ENCODE measurements at places on chromosomes 2 and 18. TPM values are rescaled to one million over a fixed set of nuclear protein-coding genes. Genes with fewer than 3 reads are reported as not detected.

The AQP12A gene
- total RNA-seq = not detected

- DNase-seq = no peak
Measured at GRCh38 chr2:156396126-156396525, 40.1 kb upstream of the GPD2 start.

DNA sequence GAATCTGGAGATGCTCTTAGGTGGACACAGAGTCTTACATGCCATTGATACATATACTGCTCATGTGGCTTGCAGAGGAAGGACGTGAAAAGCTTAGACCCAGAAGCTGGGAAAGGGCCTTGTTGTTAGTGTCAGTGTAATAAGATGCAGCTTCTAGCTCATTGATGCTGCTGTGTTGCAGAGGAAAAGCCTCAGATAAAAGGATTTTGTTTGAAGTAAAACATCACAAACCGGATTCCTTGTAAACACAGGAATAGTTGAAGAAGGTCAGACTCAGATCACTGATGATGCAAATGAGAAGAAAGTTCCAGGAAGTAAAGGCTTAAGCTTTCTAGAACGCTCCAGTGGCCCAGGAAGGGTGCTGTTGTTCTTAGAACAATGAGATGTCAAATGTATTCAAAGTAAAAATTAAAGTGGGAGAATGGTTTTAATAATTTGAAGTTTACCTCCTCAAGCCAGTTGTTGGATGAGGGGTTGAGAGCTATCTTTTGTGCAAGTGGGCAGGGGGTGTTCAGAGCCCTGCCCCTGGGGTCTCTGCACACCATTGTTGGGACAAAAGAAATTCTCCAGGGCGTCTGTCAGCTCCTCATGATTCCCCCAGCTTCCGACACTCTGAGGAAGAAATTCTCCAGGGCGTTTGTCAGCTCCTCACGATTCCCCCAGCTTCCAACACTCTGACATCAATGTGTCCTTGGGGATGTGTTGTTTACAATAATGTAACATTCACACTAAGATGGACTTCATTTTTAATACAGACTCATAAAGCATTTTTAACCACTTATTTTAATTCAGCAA is 61.3 kb upstream of the CHMP1B start:
- no peak for DNase-seq

DNA sequence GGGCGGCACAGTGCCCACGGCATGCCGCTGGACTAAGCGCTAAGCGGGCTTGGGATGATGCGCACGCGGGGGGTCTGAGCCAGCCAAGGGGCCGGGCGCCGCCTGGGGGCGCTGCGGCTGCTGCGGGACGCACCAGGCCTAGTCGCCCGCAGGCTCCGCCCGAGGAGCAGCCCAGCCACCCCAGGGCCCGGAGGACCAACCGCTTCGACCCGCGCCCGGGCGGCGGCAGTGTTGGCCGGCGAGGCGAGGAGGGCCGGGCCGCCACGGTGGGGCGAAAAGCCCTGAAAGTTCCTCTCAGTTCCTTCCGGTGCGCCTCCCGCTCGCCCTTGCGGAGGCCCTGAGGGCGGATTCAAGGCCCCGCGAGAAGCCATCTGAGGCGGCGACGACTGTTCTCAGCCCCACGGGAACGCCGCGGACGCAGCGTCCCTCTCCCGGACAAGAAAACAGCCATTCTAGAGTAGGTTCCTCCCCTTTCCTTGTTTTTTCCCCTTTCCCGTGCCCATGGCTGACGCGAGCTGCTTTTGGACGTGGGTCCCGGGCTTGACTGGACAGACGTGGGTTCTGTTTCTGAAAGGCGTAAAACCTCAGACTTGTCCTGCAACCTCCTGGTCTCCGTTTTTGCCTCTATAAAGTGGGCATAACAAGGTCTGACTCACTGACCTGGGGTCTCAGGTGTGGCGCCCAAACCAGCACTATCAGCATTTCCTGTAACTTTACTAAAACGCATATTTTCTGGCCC is at the start of gene ANKAR:
Gene ANKAR, plus strand, starts transcription at position 297 of the 739 bp plus-strand sequence. CDS start 1,821 bp downstream, outside the sequence.
- DNase-seq = peak; percentile 87

The CYS1 gene
- 0.11 TPM for total RNA-seq

GRCh38 chr2:48414980-48415835 is 114.7 kb upstream of the STON1 start:
- peak; percentile 34 for DNase-seq

The TSHZ1 gene
- total RNA-seq = 25.2 TPM

DNA sequence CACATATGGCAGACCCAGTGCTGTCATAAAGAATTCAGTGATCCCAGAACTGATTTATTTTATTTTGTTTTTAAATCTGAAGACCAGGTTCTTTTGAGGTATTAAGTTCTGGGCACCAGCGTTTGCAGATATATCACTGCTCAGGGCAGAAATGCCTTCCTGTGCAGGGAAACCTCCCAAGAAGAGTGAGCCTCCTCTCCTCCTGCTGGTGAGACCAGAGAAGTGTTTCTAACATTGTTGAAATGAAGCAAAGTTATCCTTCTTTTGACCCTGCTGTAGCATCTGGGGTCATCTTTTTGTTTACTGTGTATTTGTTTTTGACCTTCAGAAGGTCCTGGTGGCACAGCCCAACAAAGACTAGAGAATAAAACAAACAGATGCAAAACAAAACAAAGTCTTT is 94.0 kb downstream of the AQP4 start:
- no peak for DNase-seq

The RTP5 gene
- total RNA-seq = 0.53 TPM

DNA sequence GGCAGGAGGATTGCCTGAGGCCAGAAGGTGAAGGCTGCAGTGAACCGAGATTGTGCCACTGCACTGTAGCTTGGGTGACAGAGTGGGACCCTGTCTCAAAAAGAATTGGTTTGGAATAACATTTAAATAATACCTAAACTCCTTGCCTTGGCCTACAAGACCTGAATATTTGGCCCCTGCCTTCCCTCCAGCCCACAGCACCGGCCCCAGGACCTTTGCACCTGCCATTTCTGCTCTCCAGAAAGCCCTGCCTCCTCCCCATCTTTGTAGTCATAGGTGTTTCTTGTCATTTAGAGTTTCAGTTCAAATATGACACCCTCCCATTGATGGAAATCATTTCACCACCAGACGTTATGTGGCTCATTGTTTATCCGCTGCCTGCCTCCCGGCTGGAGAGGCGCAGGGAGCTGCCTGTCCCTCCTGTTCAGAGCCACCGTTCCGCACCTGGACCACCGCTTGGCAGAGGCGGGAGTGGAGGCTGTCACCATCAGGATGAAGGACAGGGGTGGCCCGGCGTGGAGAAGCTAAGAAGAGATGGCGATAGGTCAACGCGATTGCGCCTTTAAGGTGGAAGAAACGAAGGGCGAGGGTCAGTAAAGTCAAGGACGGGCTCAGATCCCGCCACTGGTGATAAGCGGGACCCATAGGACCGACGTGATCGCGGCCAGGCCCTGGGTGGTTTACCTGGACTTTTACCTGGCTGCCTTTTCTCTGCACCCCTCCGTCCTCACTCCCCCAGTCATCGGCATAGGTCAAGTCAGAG is 638 bp upstream of the LPIN1 start:
- peak; percentile 32 for DNase-seq

GRCh38 chr2:27724191-27724590 is 47.3 kb upstream of the MRPL33 start:
- no peak for DNase-seq

- DNase-seq = no peak
Measured at GRCh38 chr2:224799691-224800090, 83.5 kb upstream of the CCDC195 start.

DNA sequence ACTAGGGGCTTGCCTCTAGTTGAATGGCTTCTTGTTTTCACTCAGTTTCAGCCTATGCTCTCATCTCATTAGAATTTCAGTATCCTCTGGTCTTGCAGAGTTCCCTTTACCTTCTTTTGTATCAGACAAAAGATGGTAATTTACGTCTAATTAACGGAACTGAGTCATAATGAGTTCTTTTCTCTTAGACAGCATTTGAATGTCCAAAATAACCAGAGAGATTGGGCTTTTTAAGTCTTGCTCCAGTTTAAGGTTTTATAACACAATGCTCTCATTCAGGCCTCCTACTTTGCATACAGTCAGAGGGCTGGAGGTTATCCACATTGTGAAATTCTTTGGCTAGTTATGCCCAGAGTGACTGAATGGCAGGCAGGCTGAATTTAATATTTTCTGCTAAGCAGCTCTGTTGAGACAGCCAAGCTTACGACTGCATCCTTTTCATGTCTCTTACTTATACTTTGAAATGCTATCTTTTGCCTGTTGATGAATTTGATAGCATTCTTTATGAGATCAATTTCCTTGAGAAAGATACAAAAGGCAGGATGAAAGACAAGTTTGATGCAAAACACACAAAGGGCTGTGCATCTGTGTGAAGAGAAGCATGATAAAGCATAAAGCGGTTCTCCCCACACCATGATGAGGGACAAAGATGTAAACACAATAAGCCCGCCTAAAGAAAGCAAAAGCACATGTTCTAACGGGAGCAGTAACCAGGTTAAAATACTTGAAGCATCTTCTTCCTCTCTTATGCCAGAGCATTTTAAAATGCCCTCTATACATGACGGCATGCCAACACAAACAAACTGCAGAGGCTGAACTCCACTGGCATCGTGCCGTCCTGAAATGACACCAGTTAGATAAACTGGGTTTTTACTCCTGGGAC is 90.0 kb downstream of the CDH2 start:
- no peak for DNase-seq

The SH3RF3 gene
- total RNA-seq = 0.31 TPM

GRCh38 chr2:169715379-169716237 is 18.0 kb upstream of the KLHL23 start:
- no peak for DNase-seq

The IL36G gene
- total RNA-seq = not detected

DNA sequence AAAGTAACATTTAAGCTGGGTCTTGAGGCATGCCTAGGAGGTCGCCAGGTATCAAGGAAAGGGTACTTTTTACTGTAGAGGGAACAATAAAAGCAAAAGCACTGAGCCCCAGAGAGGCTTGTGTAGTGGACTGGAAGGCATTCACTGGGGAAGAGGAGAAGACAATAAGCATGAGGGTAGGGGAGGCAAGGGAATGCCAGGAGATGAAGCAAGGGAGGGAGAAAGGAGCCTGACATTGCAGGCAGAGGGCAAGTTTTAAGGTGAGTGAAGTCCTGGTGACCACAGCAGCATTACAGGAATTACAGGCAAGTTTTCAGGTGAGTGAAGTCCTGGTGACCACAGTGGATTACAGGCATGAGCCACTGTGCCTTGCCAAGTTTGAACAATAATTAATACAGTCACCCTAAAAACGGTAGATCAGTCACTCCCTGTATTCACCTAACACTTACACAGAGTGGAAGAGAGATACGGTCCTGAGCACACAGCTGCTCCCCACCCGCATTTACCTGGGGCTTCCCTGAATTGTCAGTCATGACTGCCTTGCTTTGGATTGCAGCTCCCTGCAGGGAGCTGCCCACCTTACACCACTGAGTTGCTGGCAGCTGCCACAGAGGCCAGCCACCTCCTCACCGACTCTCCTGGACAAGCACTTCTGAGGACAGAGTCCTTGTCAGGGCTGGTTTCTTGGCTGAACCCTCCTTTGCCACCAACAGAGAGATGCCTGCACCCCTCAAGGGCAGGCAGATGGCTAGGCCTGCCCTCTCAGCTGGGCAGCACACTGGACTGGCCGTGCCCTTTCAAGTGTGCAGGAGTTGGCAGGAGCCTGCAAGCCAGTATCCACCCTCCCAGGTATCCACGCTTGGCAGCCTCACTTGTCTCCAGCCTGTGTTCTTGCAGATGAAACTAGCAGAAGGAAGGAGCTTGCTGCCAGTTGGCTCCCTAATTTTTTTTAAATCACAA is 153.2 kb upstream of the MSH6 start:
- DNase-seq = no peak

DNA sequence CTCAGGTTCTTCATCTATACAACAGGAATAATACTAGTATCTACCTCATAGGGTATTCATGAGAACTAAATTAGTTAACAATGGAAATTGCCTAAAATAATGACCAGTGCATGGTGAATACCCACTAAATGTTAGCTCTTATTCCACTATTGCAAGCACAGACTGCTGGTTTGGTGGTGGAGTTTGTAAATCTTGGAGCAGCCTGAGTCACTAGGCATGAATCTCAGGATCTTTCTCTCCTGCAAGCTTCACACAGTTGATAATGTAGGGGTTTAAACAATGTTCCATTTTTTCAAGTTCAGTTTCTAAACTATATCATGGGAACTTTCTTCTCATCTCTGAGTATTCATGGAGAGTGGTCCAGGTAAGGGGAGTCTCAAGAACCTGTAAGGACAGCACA is 84.0 kb downstream of the OSR1 start:
- DNase-seq = no peak

DNA sequence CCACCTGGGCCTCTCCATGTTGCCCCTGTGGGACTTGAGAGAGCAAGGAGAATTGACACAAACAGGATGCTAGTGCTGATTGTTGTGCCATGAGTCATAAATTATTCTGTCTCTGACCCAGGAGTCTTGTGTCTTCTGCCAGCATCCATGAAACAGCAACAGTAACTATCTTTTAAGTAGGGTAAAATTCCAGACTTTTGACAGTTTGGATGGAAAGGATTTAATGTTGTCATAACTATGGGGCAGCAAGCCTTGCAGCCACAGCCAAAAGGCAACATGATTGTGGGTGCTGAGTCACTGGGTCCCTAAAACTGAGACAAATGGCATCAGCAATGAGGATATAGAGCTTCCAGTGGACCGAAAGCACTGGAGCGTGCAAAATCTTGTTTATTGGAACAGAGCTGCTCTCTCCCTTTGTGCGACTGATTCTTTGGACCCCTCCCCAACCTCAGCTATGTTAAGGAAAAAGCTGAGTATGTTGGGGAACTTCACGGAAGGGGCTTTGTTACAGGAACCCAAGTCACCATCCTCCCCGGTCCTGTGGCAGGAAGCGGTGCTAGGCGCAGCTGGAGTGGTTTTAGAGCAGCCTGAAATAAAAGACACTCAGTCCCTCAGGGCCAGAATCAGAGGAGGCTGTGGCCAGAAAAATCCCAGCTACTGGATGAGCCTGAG is 9.6 kb upstream of the ITPRIPL1 start:
- peak; percentile 56 for DNase-seq

The PTGR3 gene
- 36.6 TPM for total RNA-seq

DNA sequence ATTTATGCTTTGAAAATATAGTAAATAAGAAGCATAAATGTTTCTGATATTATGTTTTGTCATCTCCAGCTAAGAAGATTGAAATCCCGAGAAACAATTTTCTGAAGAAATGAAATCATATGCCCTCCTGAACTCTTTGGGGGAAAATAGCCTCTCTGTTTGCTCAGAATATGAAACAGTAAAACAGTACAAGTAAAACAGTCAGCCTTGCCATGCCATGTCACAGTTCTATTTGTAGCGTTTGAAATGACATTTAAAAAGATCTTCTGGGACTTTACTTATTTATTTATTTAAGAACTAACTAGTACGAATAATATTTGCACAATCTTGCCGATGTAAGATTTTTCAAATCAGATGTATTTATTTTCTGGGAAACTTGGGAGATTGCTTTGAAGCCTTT is 98.0 kb downstream of the LNPK start:
- no peak for DNase-seq

The DYNAP gene
- not detected for total RNA-seq
